ENCODE measurements at places on chromosomes 1 and 21. TPM values are rescaled to one million over a fixed set of nuclear protein-coding genes. Genes with fewer than 3 reads are reported as not detected.

DNA sequence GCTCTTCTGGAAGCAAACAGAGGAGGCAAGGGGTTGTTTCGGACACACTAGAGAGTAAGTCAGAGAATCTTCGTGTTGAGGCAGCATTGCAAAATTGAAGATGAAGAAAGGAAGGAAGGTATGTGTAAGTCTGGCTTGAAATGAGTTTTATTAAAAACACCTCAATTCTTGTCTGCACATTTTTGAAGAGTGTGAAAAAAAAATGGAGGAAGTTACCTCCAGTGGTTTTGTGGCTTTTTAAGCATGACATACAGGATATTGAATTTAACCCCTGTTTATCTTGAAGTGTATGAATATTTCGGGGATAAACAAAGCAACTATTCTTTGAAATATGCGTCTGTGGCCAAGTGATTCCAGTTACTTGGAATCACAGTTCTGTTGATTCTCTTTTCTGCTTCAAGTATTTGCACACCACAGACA is 203.2 kb upstream of the SGIP1 start:
- peak overlapping the region; percentile 92 for H3K4me3 ChIP-seq
- H3K27ac ChIP-seq: peak overlapping the region; percentile 93
- peaks cover 7% of the 10 kb centered on the region for H3K27me3 ChIP-seq
- H3K36me3 ChIP-seq: no peaks in the 10 kb centered on the region

DNA sequence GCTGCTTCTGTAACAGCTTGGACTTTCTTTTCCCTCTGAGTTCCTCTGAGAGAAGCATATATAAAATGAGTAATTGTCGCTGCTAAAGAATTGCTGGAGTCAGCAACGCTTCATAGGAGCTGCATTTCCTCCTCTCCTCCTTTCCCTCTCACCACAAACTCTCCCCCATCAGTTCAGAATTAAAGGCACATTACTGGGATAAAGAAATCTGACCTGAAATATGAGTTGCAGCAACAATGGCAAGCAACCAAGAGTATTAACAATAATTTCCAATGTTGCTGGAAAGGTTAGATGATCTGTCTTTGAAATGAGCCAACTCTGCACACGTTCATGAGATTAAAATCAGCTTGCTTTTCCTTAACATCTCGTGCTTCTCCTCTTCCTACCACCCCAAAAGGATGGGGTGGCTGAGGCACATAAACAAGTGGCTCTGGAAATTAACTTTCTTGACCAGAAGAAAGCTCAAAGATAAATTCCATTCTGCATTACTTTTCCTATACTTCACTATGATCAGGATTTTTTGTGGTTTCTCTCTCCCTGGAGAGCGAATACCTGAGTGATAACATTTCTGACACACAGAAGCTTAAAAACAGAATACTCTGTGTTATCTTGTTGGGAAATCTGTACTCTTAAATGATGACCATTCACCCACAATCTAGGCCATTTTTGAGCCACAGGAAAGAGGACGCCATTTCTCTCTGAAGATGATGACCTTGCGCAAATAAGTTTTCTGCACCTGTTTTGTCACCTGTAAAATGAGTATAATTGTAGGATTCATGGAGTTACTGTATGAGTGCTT is 90.2 kb downstream of the TGFBR3 start:
- no peak overlapping the region for H3K4me3 ChIP-seq
- peak overlapping the region; percentile 67 for H3K27ac ChIP-seq
- peaks cover 27% of the 10 kb centered on the region for H3K36me3 ChIP-seq
- no peak for DNase-seq
- peaks cover 86% of the 10 kb centered on the region for H3K4me1 ChIP-seq

DNA sequence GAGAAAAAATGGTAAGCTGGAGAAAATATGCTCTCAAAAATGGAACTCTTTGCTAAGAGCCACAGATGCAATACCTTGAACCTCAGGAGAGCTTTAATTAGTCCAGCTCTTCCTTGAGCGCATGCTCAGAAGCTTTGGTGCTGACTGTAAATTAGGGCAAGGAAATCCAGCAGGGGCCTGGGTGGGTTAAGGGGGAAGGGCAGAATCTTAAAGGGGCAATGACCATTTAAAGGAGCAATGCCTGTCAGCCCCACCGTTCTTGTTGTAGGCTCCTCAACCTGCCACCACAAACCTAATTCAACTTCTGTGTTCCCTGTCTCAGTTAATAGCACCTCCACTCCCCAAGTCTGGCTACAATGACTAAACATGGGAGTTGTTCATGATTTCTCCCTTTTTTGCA is 6.8 kb upstream of the SLC22A15 start:
- no peaks in the 10 kb centered on the region for H3K4me1 ChIP-seq
- no peaks in the 10 kb centered on the region for H3K36me3 ChIP-seq
- H3K27ac ChIP-seq: no peak overlapping the region
- no peak overlapping the region for H3K4me3 ChIP-seq
- DNase-seq: no peak
- peaks cover 8% of the 10 kb centered on the region for H3K27me3 ChIP-seq

DNA sequence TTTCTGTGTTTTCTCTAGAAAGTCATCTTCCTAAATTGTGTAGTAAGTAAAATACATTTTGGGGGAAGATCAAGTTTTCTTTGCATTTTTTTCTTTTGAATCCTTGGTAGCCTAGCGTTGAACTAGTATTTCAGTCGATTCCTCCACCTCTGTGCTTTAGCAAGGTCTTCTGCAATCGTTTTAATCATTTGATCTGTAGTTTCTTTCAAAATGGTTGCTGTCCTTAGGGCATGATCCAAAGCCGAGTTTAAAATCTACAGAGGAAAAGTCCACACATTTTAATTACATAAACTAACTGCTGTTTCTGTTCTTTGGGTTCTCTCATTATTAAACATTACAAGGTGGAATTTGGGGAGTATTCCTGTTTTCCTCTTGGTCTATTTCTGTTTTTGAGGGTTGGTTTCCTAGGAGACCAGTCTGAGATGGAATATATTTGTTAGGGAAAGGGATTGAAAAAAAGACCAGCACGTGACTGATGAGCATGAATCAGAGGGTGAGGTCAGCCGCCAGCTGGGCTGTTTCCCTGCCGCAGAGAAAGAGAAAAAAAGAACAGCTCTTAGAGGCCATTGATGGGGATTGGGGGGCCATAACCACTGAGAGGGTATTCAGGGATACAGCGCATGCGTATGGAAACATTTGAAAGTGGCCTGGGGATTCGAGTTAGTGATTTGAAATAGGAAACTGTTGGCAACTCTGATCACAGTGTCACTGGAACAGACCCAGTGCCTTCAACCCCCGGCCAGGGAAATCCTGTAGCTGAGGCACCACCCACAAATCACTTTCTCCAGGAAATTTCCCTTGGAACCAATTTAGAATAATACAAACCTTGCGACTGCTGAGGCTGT is 40.6 kb downstream of the AKNAD1 start:
- peaks cover 3% of the 10 kb centered on the region for H3K27me3 ChIP-seq
- H3K4me1 ChIP-seq: no peaks in the 10 kb centered on the region
- H3K4me3 ChIP-seq: no peak overlapping the region
- no peak for DNase-seq
- H3K36me3 ChIP-seq: peaks cover 5% of the 10 kb centered on the region

The DNAJC6 gene
- not detected for polyA plus RNA-seq

The ARHGAP29 gene
- not detected for polyA plus RNA-seq
